ENCODE measurements at places on chromosomes 7 and 10. TPM values are rescaled to one million over a fixed set of nuclear protein-coding genes. Genes with fewer than 3 reads are reported as not detected.
A peak's percentile ranks its signal among the peaks of the same experiment; 100 is the strongest.

HOXA1 gene
- 0.68 TPM for polyA plus RNA-seq

DNA sequence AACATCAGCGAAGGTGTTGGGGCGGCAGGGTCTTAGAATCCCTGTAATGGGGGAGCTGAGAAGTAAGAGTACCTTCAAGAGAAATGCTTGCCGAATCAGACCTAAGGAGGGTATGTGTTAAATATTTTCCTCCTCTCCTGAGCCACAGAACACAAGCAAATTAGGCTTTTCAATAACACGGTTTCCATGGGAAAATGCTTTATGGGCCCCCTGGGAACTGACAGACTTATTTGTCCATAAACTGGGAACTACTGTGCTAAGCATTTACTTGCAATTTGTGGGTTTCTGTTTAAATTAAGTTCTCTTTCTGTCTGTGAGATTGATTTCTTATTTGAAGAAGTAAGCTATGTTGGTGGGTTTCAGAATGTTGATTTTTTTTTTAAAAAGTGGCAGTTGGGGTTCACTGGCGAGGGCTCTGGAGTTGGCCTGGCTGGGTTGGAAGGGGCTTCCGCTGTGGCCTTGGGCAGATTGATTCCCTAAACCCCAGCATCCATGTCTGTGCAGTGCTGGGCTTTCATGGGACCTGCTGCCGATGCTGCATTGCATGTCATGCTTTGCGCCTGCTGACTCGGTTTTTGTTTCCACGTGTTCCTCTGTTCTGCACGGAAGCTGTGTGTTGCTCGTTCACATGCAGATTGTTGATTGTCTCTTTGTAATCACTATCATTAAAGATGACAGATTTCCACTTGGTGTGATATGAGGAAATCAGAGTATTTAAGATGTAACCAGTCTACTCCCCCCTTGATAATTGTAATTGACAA is 7.2 kb downstream of the RBM17 start:
- no peak for DNase-seq

DNA sequence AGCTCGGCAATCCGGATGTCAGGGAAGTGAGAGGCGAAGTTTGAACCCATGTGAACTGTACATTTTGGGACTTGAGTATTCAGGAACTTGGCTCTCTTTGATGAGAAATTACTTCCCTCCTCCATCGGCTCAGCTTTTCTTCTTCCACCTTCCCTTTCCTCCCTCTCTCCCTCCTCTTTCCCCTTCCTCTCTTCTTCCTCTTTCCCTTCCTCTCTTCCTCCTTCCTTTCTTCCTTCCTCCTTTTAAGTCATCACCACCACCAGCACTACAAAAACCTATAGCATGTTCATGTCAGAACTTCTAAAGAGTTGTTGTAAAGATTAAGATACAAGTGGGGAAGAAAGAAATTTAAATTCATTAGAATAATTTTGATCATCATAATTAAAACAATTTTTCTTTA is 31.9 kb upstream of the CDHR3 start:
- DNase-seq = no peak

- no peak for DNase-seq
Measured at GRCh38 chr7:38660427-38661099, 29.4 kb upstream of the AMPH start.

GRCh38 chr10:131994435-131994834 is 12.7 kb upstream of the BNIP3 start:
- no peak for DNase-seq

GRCh38 chr10:133324198-133324792 is 12.4 kb downstream of the CALY start:
- DNase-seq = peak; percentile 81

DNA sequence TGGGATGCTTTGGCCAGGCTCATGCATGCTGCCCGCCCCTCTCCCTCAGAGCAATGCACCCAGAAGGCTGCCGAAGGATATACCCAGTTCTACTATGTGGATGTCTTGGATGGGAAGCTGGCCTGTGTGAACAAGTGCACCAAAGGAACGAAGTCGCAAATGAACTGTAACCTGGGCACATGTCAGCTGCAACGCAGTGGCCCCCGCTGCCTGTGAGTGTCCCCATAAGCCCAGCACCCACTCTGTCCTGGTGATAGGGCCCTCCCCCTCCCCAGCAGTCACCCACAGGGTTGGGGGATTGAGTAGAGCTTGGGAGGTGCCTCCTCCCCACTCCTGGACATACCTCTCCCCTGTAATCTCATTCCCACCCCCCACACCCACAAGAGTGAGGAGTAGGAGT is 7.0 kb upstream of the MUC17 start:
- no peak for DNase-seq
